ENCODE measurements at places on chromosomes 5 and 9.

DNA sequence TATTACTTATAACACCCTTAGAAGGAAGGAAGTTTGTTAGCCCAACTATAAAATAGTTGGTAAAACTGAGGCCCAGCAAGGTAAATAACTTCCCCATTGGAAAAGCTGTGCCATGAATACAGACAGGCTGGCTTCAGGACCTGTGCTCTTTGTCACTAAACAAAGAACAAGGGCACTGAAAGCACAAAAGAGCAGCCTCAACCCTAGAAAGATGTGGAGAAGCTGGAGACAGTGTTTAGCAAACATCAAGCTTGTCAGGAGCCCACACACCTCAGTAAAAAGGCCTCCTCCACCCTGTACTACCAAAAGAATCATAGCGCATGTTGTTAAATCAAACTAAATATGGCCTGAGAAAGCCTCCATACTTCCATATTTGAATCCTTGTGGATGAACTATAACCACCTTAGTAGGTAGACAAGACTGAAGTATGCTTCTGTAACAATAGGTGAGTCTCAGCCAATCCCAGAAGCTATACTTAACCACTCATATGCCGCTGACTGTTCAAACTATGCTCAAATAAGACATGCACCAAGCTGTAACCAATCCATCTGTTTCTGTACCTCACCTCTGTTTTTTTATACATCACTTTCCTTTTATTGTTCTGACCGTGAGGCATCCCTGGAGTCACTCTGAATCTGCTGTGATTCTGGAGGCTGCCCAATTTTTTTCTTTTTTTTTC is 18.4 kb upstream of the SCGB3A2 start:
- H3K4me1 ChIP-seq: no peaks in the 10 kb centered on the region
- H3K27me3 ChIP-seq: peaks cover 6% of the 10 kb centered on the region
- H3K4me3 ChIP-seq: no peak overlapping the region
- DNase-seq: no peak

- H3K4me3 ChIP-seq: no peak overlapping the region
- no peaks in the 10 kb centered on the region for H3K36me3 ChIP-seq
- no peaks in the 10 kb centered on the region for H3K27me3 ChIP-seq
- DNase-seq: no peak
- no peak overlapping the region for H3K27ac ChIP-seq
These were observed 136.8 kb downstream of the TLE1 start for GRCh38 chr9:81552581-81552991.

DNA sequence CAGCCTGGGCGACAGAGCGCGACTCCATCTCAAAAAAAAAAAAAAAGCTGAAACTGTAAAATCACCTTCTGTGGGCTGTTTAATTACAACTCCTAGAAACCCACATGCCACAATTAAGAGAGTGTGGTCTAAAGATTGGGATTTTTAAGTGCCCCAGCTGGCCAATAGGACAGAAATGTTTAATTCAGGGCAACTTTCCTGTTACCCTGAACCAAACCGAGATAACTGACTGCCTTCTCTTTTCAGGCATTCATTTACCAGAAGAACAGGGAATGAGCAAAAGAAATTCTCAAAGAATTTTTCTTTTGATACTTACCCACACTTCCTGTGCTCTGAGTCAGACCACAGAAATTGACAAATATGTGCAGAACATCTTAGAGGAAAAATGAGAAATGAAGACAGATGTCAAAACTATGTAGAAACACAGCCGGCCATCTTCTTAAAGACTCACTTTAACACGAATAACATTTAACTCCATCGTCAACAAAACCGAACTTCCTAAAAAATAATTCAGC is 221.3 kb upstream of the DAPK1 start:
- H3K27me3 ChIP-seq: peaks cover 8% of the 10 kb centered on the region
- no peaks in the 10 kb centered on the region for H3K36me3 ChIP-seq
- H3K4me1 ChIP-seq: peaks cover 14% of the 10 kb centered on the region
- DNase-seq: no peak
- H3K4me3 ChIP-seq: no peak overlapping the region

GRCh38 chr5:111385970-111386831 is 126.1 kb downstream of the STARD4 start:
- peaks cover 2% of the 10 kb centered on the region for H3K4me1 ChIP-seq
- no peak for DNase-seq
- peaks cover 31% of the 10 kb centered on the region for H3K36me3 ChIP-seq
- no peak overlapping the region for H3K4me3 ChIP-seq
- H3K27me3 ChIP-seq: no peaks in the 10 kb centered on the region
- no peak overlapping the region for H3K27ac ChIP-seq

DNA sequence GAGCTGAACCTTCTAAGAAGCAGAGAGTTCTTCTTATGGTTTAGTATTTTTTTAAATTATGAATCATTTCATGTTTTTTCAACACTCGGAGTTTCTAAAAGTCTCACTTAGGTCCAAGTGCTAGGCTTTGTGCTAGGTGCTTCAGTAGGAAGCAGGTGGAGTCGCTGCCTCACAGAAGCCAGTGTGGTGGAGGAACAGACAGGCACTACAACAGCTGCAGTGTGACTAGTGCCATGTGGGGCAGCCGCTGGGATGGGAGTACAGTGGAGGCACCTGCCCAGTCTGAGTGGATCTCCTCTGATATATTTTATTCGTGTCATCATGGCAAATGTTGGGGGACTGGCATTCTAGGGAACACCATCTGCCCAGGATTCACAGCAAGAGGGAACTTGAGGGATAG is 15.3 kb downstream of the PCDHGC5 start:
- no peak for DNase-seq
- H3K4me3 ChIP-seq: no peak overlapping the region
- no peaks in the 10 kb centered on the region for H3K27me3 ChIP-seq
- no peak overlapping the region for H3K27ac ChIP-seq
- H3K36me3 ChIP-seq: no peaks in the 10 kb centered on the region

- no peak overlapping the region for H3K27ac ChIP-seq
- H3K4me3 ChIP-seq: no peak overlapping the region
- DNase-seq: peak; percentile 70
- H3K27me3 ChIP-seq: peaks cover 16% of the 10 kb centered on the region
- peaks cover 3% of the 10 kb centered on the region for H3K4me1 ChIP-seq
These were observed 111.9 kb downstream of the NTRK2 start for GRCh38 chr9:84781458-84781857.

GRCh38 chr5:140342287-140342686 is 4.1 kb downstream of the HBEGF start:
- peaks cover 66% of the 10 kb centered on the region for H3K4me1 ChIP-seq
- peaks cover 55% of the 10 kb centered on the region for H3K36me3 ChIP-seq
- H3K27me3 ChIP-seq: no peaks in the 10 kb centered on the region
- peak; percentile 87 for DNase-seq
- peak overlapping the region; percentile 98 for H3K27ac ChIP-seq
- peak overlapping the region; percentile 89 for H3K4me3 ChIP-seq

- no peak for DNase-seq
- no peak overlapping the region for H3K27ac ChIP-seq
- H3K36me3 ChIP-seq: no peaks in the 10 kb centered on the region
- no peak overlapping the region for H3K4me3 ChIP-seq
- H3K4me1 ChIP-seq: peaks cover 8% of the 10 kb centered on the region
These were observed 37.6 kb upstream of the MELK start for GRCh38 chr9:36535107-36535506.

- H3K4me3 ChIP-seq: no peak overlapping the region
- H3K27me3 ChIP-seq: peaks cover 3% of the 10 kb centered on the region
- H3K36me3 ChIP-seq: no peaks in the 10 kb centered on the region
- DNase-seq: no peak
- no peaks in the 10 kb centered on the region for H3K4me1 ChIP-seq
- H3K27ac ChIP-seq: no peak overlapping the region
These were observed 100.0 kb upstream of the CCDC152 start for GRCh38 chr5:42656651-42657015.

DNA sequence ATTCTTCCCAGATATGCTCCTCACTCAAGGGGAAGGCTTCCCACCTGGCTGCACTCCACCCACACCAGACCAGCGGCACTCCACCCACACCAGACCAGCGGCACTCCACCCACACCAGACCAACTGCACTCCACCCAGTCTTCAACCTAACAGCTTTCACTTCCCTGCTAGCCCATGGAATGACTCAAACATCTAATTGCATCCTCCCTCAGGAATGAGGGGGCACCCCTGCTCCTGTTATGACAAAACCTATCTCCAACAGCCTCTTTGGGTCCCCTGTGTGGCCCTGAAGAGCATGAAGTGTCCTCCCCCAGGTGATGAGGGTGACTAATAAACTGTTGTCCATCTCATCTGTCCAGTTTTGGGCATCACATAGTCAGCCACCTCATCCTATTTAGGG is 556.6 kb upstream of the TUSC1 start:
- no peak for DNase-seq
- no peak overlapping the region for H3K4me3 ChIP-seq
- no peak overlapping the region for H3K27ac ChIP-seq
- no peaks in the 10 kb centered on the region for H3K4me1 ChIP-seq

DNA sequence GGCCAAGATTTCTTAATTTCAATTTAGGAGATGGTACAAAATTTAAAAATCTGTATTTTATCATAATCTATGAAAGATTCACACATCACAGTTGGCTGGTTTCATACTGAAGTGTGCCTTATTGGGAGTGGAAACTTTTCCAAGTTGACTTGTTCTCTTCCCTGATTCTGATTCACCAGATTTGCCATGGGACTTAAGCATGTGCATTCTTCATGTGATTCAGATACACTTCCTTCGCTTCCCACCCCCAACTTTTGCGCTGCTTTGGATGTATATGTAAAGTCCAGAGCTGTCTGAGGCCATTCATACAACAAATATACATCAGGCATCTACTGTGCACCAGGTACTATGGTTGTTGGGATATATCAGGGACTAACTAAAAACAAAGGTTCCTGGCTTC is 34.4 kb downstream of the CPEB4 start:
- no peak overlapping the region for H3K27ac ChIP-seq
- H3K27me3 ChIP-seq: no peaks in the 10 kb centered on the region
- no peak overlapping the region for H3K4me3 ChIP-seq

- H3K4me1 ChIP-seq: no peaks in the 10 kb centered on the region
- no peaks in the 10 kb centered on the region for H3K36me3 ChIP-seq
- peaks cover 3% of the 10 kb centered on the region for H3K27me3 ChIP-seq
- DNase-seq: no peak
- no peak overlapping the region for H3K4me3 ChIP-seq
- no peak overlapping the region for H3K27ac ChIP-seq
These were observed 85.0 kb upstream of the ANKH start for GRCh38 chr5:14956423-14957046.

GRCh38 chr9:98074115-98074990 is 17.8 kb downstream of the NANS start:
- peak overlapping the region; percentile 52 for H3K4me3 ChIP-seq
- peaks cover 19% of the 10 kb centered on the region for H3K36me3 ChIP-seq
- peak; percentile 91 for DNase-seq

DNA sequence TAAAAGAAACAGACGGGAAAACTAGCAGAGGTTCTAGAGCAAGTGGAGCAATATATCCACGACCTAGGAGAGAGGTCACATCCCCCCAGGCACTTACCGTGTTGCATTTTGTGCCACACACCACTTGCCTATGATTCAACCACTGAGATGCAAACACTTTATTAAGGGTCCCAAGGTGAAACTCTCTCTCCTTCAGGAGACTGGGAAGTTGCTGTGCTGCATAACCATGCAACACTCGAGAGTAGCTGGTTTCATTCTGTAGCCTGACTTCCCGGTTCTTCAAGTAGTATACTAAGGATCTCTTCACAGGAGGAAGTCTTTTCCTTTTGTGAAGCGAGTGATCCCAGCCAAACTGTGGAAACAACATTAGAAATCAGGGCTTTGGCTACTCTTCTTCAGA is 1.6 kb downstream of the DCAF12 start:
- H3K27me3 ChIP-seq: no peaks in the 10 kb centered on the region
- H3K27ac ChIP-seq: peak overlapping the region; percentile 98
- peaks cover 38% of the 10 kb centered on the region for H3K36me3 ChIP-seq
- H3K4me1 ChIP-seq: peaks cover 43% of the 10 kb centered on the region
- peak; percentile 63 for DNase-seq
- peak overlapping the region; percentile 92 for H3K4me3 ChIP-seq
